ENCODE measurements at places on chromosomes 7 and 10. TPM values are rescaled to one million over a fixed set of nuclear protein-coding genes. Genes with fewer than 3 reads are reported as not detected.

The IDI2 gene
- not detected for total RNA-seq

DNA sequence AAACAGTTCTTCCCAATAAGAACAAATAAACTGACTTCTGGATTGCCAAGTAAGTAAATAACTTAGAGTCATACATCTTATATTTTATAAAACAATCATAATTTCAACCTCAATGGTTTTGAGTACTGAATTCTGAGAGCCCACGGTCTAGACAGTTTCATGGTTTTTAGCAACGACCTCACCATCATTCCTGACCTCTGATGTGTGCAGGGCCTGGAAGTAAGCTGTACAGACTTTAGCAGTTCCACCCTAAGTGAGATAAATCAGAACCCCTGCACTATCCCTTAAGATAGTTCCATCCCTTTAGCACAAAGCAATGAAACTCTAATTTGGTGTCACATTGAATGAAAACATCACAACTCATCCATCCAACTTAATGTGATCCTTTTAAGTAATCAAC lies 86.0 kb downstream of the NEBL start:
- no peaks in the 10 kb centered on the region for H3K36me3 ChIP-seq
- DNase-seq, result no peak
- H3K4me1 ChIP-seq, result no peaks in the 10 kb centered on the region
- H3K27ac ChIP-seq, result no peak overlapping the region
- H3K4me3 ChIP-seq, result no peak overlapping the region

DNA sequence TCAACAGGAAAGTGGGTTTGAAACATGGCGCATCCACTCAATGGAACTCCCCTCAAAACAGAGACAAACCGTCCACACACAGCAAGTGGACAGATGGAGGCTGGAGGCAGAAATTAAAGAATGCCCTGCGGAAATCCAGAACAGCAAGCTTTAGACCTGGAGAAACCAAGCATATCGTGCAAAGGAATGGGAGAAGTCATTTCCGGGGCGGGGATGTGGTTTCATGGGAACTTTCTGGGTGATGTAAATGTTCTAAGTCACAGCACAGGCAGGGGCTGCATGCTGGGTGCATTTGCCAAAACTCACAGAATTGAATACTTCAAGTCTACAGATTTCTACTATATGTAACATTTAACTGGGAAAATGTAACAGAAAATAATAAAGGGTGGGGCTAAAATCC lies 213.0 kb downstream of the PTPRN2 start:
- no peaks in the 10 kb centered on the region for H3K27me3 ChIP-seq
- H3K4me3 ChIP-seq, result no peak overlapping the region
- DNase-seq, result no peak
- no peaks in the 10 kb centered on the region for H3K4me1 ChIP-seq
- no peaks in the 10 kb centered on the region for H3K36me3 ChIP-seq

GRCh38 chr10:42544945-42545344 lies 93.4 kb downstream of the ZNF33B start:
- DNase-seq, result no peak
- peaks cover 17% of the 10 kb centered on the region for H3K4me1 ChIP-seq
- no peak overlapping the region for H3K4me3 ChIP-seq
- H3K27me3 ChIP-seq, result no peaks in the 10 kb centered on the region

- H3K27me3 ChIP-seq, result peaks cover 1% of the 10 kb centered on the region
- peaks cover 1% of the 10 kb centered on the region for H3K36me3 ChIP-seq
- H3K27ac ChIP-seq, result no peak overlapping the region
- H3K4me1 ChIP-seq, result peaks cover 9% of the 10 kb centered on the region
These were observed 116.0 kb upstream of the PCGF5 start for GRCh38 chr10:91104193-91105041.

The MAP3K8 gene
- 13.1 TPM for total RNA-seq

GRCh38 chr10:58311026-58311425 lies 23.8 kb upstream of the UBE2D1 start:
- H3K27me3 ChIP-seq, result peaks cover 23% of the 10 kb centered on the region
- no peaks in the 10 kb centered on the region for H3K36me3 ChIP-seq
- no peak overlapping the region for H3K27ac ChIP-seq
- H3K4me1 ChIP-seq, result no peaks in the 10 kb centered on the region
- H3K4me3 ChIP-seq, result no peak overlapping the region

DNA sequence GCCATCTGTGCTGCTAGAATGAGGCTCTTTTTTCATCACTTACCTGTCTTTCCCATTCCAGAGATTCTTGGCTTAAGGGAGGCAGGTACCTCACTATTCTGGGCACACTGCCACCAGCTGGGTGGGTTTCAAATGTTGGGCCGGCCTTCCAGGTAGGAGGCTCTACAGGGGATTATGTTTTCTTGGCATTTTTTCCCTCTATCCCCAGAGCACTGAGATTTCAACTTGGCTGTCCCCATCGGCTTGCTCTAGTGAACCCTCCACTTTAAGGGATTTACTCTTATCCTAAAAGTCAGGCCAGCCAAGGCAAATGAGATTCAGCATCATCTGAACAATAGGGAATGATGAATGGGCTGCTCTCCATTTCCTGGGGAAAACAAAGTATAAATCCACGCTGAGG lies 710.1 kb upstream of the CELF2 start:
- no peak overlapping the region for H3K4me3 ChIP-seq
- H3K27me3 ChIP-seq, result no peaks in the 10 kb centered on the region
- no peaks in the 10 kb centered on the region for H3K4me1 ChIP-seq
- H3K36me3 ChIP-seq, result no peaks in the 10 kb centered on the region
- no peak for DNase-seq
- no peak overlapping the region for H3K27ac ChIP-seq

The DLX6 gene
- total RNA-seq, result not detected
